NCI-H524 treated with DMSO at 0.1 percent for 48 hours (cell line): ENCODE measurements at places on chromosomes 2 and 18.

DNA sequence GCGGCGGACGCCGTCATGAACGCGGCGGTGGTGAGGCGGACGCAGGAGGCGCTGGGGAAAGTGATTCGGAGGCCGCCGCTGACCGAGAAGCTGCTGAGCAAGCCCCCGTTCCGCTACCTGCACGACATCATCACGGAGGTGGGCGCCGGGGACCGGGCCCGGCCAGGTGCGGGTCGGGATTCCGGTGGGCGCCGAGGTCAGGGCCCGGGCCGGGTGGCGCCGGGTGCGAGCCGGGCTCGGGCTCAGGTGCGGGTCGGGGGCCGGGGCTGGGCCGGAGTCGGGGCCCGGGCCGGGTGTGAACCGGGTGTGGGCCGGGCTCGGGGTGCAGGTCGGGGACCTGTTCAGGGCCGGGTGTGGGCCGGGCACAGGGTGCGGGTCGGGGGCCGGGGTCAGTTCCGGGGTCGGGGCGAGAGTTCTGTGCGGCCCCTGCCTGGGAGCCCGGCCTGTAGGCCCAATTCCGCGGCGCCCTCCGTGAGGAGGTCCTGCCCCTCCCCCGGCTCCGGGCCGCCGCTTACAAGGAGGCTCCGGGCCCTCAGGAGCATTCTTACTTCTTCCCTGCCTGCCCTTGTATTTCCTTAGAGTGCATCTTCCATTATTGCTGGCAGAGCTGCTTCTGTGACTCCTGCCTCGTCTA is 447 bp downstream of the TRAF3IP1 start:
- no peak for DNase-seq

DNA sequence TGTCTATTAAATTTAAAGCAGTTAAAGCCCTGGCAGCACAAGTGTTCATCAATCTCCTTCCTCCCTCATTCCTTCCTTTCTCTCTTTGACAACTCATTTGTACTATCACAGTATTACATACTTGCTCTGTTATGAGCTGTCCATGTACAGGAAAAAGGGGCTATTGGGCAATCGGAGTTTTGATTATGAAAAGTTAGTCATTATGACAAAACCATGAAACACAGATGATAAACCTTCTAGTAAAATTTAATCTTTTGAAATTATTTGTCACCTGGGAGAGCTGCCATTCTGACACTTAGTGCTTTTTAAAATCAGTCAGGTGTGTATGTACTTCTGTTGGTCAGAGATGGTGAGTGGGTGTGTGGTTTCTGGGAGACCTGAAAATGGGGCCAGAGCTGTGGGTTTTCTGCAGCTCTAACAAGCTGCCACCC is 39.4 kb downstream of the MAP4K4 start:
- no peak for DNase-seq

GRCh38 chr2:235640926-235641723 is 147.3 kb downstream of the AGAP1 start:
- no peak for DNase-seq

GRCh38 chr2:54704688-54705605 is 18.5 kb upstream of the EML6 start:
- DNase-seq = no peak

- no peak for DNase-seq
These were observed 61.1 kb downstream of the XRCC5 start for GRCh38 chr2:216170076-216170763.

DNA sequence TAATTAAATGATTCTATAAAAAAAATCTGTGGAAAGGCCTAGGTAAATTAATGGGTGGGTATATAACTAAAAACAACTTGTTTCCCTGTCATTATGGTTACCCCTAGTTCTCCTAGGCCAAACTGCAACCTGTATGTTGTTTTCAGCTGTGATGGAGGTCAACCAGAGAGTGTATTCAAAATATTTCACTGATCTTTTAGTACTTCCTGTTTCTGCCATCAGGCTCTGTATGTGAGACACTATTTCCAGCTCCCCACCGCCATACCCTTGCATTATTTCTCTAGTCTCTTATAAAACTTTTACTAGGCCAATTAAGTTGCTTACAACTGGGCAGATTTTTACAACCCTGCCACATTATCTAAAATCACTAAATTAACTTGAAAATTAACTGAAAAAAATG is 21.0 kb upstream of the CDKL4 start:
- no peak for DNase-seq

DNA sequence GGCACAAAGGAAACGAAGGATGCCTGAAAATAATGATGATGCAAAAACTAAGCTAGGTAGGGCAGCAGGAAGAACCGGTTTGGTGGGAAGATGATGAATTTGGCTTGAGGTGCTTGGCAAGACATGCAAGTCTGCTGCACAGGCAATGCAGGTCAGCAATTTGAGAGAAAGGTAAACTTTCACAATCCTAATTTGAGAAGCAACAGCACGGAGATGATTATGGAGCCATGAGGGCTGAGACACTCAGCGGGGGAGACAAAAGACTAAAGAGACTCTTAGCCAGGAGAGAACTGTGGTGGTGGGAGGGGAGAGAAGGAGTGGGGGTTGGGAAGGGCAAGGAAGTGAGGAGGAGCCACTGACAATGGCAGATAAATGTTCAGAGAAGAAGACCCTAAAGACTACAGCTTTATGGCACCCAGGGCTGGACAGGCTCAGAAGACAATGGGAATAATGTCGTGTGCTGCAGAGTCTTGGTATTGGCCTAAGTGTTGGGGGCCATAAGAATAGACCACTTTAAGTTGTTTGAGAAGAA is 19.4 kb upstream of the RNF149 start:
- DNase-seq = no peak

- DNase-seq = no peak
These were observed 33.3 kb upstream of the LGALSL start for GRCh38 chr2:64420677-64421076.

- DNase-seq = peak; percentile 37
These were observed 1.3 kb upstream of the DPYSL5 start for GRCh38 chr2:26846334-26847306.

- DNase-seq = no peak
These were observed 115.4 kb upstream of the MAP2 start for GRCh38 chr2:209308415-209308814.

DNA sequence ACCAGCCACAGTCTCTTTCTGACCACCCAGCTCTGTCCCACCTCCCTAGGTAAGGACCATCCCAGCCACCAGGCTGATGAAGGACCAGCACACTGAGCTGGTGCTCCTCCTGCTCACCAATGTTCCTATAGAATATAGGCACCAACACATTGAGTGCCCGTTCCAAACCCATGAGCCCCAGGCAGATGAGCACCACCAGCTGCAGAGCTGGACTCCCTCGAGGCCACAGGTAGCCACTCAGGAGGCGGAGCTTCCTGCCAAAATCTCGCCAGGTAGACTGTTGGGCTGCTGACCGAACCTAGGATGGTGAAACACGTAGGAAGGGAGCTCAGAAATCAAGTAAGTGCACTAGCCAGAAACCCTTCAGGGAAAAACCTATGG is 2.2 kb downstream of the ABCB6 start:
- DNase-seq = no peak

GRCh38 chr18:74499633-74500032 is 3.5 kb downstream of the CNDP2 start:
- DNase-seq = no peak

DNA sequence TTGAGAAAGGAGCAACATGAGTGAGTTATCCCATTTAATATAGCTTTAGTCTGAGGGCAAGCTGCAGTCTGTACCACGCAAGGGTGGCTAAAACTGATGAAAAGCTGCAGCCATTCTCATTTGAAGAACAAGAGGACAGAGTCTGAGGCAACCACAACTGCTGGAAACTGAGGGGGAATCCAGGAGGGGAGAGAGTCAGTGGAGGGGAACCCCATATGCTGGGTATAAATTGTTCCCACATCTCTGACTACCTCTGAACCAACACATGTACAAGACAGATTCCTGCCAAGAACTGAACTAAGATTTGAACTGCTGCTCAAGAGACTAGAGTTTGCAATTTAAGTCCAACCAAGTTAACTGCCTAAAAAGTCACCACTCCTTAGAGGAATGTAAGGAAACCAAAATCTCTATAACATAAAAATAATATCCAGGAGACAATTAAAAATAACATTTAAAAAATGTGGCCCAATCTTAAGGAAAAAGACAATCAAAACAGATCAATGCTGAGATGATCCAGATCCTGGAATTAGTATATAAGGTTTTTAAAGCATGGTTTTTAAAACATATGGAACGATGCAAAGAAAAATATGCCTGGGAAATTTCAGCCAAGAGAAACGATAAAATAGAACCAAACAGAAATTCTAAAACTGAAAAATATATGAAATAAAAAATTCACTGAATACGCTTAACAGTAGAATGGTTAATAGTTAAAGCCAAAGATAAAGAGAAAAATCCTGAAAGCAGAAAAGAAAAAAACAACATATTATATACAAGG is 11.2 kb downstream of the CWC22 start:
- DNase-seq = no peak

- no peak for DNase-seq
These were observed 94.6 kb upstream of the SKOR2 start for GRCh38 chr18:47346016-47346415.

- DNase-seq = no peak
These were observed 1993.1 kb upstream of the CELF4 start for GRCh38 chr18:39558658-39559057.

GRCh38 chr2:165594935-165595255 is 125.4 kb downstream of the CSRNP3 start:
- DNase-seq = no peak

- no peak for DNase-seq
These were observed 29.6 kb downstream of the MREG start for GRCh38 chr2:215983581-215984351.
